Activated CD8-positive, alpha-beta memory T cell treated with anti-CD3 and anti-CD28 coated beads for 1 hour (primary cell): ENCODE measurements at places on chromosomes 16 and 17.

DNA sequence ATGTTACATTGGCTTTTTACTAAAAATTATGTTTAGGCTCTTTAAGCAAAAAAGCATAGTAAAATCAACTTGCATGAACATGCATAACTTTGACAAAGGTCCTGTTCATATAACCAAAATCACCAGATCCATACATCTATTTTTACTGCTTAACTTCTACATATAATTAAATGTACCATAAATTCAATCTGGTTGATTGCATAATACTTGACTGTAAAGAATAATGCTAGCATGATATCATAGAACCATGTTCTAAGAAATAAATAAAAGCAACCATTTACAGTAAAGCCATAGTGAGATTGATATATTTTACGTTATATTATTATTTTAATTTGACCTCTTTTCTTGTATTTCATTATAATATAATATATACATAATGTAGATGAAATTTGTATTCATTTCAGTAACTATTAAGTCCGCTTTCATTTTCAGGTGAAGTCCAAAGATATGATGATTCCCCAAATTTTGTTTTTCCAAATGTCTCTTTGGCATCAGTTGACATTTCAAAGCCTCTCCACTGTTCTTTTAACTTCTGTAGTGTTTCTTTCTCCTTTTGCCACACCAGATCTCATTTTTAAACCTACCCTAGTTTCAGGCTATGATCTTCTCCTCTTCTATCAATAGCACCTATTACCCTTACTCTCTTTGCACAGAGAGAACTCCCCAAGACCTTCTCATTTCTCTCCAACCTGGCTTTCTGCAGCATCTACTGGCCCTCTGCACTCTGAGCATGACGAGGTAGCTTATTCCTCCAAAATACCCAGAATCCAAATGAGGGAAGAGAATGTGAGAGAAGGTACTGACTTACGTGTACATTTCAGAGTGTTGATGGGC, 1.8 kb downstream of the APOH start:
- DNase-seq, result no peak

- DNase-seq, result no peak
Observed at GRCh38 chr17:45246861-45247428, 14.9 kb downstream of the SPATA32 start.

DNA sequence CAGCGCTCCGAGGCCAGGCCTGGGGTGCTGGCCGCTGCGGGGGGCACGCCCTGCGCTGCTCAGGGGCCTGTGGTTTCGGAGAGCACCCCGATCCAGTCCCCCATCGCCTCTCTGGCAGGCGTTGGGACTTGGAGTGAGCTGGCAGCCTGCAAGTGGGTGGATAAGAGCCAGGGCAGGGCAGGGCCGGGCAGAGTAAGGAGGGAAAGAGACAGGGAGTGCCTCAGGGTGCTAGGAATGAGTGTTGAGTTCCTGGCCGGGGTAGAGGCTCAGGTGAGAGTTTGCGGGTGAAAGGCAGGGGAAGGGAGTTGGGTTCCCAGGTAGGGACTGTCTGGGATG, 1.3 kb downstream of the CDH13 start:
- DNase-seq, result no peak

DNA sequence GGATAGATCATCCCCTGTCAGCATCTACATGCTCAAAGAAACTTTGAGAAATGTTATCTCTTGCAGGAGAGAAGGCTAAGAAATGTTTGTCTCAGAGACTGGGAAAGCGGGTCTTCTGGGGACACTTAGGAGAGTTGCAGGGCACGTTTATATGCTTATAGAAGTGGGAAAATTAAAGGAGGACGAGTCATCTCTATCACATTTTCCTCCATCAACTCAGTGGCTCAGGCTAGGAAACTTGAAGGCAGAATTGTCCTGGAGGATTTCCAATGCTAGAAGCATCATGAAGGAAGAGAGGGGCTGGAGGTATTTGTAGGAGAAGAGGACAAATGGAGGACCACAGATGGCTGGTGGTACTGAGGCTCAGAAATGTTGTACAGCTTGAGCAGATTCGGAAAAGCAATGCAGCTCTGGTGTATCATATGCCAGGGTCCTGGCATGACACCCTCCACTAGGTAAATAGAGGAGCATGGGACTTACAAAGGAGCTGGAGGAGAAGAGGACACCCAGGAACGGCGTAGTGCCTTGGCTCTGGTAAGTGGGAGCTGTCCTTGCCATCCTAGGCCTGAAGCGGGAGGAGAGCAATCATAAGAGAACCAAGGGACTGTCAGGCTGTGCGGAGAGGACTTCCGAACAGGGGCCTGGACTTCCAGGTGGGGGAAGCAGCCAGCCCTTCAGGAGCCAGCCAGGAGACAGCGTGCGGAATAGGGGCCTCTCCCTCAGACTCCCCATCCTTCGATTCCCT, 4.5 kb upstream of the HS3ST3B1 start:
- DNase-seq, result no peak

GRCh38 chr17:1031711-1032110, 34.8 kb downstream of the TIMM22 start:
- no peak for DNase-seq

DNA sequence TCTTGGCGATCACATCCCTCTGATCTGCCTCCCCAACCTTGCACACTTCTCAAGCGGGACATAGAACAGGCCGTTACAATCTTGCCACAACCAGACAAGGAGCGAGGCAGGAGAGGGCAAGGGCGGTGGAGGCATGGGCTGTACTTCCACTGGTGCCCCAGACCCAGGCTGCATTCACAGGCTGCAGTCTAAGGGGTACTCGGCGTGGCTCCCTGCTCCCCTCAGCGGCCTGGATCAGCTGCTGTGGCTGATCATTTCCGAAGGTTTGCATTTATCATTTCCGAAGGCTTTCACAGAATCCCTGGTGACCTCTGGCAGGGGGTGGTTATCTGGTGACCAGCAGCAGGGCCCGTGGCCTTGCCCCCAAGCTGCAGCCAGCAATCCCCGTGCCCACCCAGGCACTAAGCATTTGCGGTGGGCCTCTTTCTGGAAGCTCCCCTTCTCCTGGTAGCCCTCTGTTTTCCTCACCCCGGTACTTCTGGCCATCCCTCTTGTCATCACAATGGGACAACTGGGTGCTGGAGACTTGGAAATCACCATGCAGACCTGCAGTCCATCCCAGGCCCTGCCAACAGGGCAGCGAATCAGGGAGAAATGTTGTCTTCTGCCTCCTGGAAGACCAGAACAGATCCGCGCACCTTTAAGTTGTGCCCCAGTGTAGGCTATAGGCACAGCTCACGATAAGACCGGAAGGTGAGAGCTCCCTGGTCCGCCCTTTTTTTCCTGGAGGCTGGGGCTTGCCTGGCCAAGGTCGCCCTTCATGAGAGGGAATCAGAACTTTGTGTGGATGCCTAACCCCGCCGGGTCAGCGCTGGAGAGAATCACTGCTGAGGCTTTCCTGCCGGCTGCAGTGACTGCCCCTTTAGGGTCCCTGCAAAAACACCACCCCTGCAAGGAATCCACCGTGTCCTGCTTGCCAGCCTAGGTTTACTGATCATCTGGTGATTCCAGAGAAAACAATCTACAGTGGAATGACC, 1739.1 kb downstream of the TP53TG3F start:
- no peak for DNase-seq

- DNase-seq, result no peak
Observed at GRCh38 chr16:62821824-62822223, 785.6 kb upstream of the CDH8 start.

DNA sequence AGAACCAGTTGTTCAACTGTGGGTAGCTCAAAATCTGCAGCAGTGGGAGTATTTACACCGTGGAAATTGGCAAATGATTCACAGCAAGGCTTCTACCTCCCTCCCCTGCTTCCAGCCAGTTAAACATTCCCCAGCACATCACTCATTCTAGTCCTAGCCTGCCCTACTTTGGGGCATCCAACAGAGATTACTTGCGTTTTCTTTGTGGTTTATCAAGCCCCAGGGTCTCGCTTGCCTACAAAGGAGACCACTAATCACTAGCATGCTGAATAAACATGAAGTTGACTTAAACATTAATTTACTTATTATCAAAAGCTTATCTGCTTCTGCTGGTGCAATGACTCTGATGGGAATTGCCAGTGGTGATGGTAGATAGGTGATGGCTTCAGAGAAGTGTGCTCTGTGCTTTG, 94.5 kb downstream of the MARF1 start:
- DNase-seq, result no peak

GRCh38 chr17:78256707-78257591, 25.5 kb downstream of the TMEM235 start:
- no peak for DNase-seq

- DNase-seq, result no peak
Observed at GRCh38 chr17:680529-680928, 34.1 kb downstream of the VPS53 start.

GRCh38 chr17:82602487-82602886, 45.8 kb downstream of the WDR45B start:
- DNase-seq, result no peak

DNA sequence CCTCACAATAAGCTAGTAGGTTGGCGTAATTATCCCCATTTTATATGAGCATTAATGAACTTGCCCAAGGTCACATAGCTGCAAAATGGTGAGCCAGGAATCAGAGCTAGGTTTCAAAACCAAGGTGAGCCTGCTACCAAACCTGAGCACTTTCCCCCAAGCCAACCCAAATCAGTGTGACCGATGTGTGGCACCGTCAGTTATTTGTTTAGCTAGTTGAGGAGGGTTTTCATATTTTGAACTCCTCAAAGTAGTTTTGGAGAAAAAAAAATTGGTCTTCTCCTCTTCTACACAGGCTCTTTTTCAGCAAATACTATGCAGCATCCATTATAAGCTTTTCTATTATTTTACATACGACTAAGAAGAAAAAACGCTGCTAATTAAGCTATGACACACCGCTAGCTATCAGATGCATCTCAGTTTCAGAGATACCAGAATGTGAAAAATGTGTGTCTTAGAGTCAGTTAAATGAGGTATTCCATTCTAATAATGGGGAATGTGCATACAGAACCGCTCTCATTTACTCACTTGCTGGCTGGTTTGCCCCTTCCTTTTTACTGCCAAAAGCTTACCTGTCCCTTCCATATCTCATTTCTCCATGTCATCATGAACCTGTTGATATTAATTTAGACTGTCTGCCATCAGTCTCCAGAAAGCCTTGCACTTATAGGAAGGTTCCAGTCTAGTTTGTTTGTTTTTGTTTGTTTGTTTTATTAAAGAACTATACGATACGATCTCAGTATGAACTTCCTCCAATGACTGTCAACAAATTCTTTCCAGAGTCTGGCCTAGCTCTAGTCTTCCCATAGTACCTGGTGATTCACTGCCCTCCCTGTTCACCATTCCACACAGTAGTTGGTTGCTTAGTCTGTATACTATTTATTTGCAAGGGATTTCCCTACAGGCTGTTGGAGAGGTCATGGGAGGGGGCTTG, 2.2 kb upstream of the TBX4 start:
- no peak for DNase-seq

- no peak for DNase-seq
Observed at GRCh38 chr16:51538707-51539498, 387.8 kb upstream of the SALL1 start.

- DNase-seq, result no peak
Observed at GRCh38 chr17:37123941-37124820, 175.4 kb downstream of the AATF start.

GRCh38 chr16:144797-145252, 6.4 kb upstream of the NPRL3 start:
- no peak for DNase-seq

- no peak for DNase-seq
Observed at GRCh38 chr16:81461766-81462165, 17.2 kb downstream of the CMIP start.

DNA sequence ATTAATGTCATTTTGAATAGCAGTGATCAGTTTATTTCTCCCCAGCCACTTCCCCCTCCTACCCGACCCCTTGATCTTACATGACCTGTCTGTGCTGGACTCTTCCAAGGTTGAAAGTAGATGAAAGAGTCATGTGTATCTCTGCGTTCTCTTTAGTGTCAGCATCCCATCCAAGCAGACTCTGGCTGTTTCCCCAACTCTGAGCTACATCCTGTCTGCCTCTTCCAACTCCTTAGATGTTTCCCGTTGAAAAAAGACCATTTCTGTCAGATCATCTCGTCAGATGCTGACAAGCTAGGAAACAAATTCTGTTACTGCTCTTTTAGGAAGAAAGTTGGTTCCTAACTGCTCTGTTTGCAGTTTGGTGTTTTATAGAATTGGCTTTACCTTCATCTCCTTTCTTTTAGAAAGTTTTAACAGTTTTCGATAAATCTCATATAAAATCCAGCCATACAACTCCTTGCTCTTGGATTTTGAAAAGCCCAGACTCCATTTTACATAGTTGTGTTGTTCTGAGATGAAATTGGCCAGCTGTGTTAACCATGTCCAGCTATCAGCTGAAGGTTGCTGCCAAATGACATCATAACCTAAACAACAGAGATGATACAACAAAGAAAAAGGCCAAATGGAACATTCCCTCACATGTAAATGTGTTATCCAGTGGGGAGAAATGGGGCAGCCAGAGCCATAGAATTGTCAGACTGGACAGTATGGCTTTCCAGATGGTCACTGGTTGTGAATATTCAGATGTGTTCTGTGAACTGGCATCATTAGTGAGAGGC, 43.5 kb downstream of the CYB561 start:
- DNase-seq, result no peak

- DNase-seq, result peak; percentile 55
Observed at GRCh38 chr17:50148226-50149090, 2.0 kb downstream of the PPP1R9B start.

DNA sequence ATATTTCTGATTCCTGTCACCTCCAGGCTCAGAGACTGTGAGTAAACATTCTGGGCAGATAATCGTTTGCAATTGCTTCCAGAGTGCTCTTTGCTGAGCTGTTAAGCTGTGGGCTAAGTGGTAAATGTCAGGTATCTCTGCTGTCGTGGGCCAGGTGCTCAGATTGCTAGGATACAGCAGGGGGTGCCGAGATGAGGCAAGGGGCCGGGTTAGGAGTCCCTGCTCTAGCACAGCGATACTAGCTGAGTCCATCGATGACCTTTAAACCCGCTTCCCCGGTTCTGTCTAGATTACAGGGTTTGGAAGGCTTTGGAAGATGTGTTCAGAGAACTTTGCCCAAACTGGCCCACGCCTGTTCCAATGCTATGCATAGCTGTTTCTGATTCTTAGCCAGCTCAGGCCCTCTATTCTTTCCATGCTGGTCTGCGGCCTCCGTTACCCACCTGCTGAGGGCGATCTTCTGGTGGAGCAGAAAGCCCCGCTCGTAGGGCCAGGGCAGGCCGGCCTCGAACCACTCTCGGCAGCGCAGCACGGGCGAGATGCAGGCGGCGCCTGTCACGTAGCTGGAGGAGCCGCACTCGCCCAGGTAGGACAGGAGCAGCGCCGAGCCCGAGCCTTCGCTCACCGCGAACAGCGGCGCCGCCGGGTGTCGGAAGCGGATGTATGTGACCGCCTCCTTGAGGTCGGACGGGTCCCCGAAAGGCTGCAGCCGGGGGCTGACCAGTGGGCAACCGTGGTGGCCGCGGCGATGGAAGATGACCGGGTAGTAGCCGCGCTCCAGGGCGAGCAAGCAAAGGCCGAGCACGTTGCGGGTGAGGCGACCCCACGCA, 979 bp downstream of the ABHD15 start:
- peak; percentile 37 for DNase-seq

- no peak for DNase-seq
Observed at GRCh38 chr17:28306954-28307401, 12.0 kb upstream of the TMEM97 start.

- DNase-seq, result no peak
Observed at GRCh38 chr16:12147681-12148080, 171.1 kb downstream of the SNX29 start.

GRCh38 chr17:73262676-73263642, 1.3 kb upstream of the CPSF4L start:
- DNase-seq, result no peak

- no peak for DNase-seq
Observed at GRCh38 chr16:11198828-11199227, 57.2 kb downstream of the SOCS1 start.
